Stimulated activated CD4-positive, alpha-beta T cell treated with anti-CD3 and anti-CD28 coated beads, TNF-alpha, amount 100 ng/mL, for 1 hour (primary cell): ENCODE measurements at places on chromosomes 5 and 9.

GRCh38 chr5:2563046-2563445 is 188.4 kb downstream of the IRX2 start:
- no peak for DNase-seq

DNA sequence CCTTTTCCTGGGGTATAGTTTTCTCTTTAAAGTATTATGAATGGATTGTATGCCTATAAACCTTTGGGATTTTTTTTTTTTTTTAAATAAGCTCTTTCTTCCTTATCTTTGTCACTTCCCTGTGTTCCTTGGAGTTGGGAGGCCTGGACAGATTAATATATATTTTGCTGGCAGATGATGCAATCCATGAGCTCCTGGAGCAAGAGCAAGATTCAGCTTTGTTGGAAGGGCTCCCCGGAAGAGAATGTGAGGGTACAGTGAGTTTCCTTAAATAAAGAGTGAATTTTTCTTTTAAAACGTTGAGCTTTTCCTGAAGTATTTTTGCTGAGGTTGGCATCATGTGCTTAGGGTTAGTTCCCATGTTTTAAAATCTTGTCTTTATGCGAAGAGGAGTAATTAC is 98.7 kb upstream of the SLC28A3 start:
- DNase-seq, result no peak

- DNase-seq, result no peak
Observed at GRCh38 chr5:135063056-135063445, 29.0 kb upstream of the PITX1 start.

- DNase-seq, result no peak
Observed at GRCh38 chr5:59208474-59208873, 625.6 kb downstream of the RAB3C start.

DNA sequence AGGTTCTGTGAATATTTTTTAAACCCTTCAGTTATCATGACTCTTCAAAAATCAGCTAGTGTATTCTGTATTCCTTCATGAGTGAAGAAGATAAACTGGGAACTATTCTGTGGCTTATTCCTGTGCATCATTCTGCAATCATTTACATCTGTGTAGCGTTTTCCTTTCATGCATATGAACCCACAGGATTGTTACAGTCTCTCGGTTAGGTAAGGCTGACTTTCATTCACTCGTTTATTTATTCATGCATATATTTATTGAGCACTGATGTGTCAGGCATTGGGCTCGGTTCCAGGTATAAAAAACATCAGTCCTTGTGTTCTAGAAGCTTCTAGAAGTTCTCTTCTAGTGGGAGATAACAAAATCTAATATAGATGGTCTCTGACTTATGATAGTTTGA is 318.4 kb downstream of the MAN2A1 start:
- no peak for DNase-seq

- DNase-seq, result peak; percentile 22
Observed at GRCh38 chr5:36739751-36740221, 133.4 kb downstream of the SLC1A3 start.

- no peak for DNase-seq
Observed at GRCh38 chr9:116190637-116191396, 37.2 kb downstream of the PAPPA start.

DNA sequence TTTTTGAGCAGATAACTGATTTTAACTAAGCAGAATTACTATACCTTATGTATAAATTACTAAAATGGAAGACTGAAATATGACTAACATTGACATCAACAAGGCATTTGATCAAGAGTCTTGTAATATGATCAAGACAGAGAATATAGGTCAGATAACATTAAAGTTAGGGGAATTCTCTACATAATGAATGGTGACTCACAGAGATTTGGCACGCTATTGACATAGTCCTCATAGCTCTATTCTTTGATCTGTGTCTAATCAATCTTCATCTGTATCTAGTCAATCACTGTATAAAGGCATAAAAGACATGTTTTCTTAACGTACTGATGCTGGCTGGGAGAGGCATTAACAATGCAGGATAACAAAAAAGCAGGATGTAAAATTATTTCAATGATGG is 17.4 kb downstream of the ABITRAM start:
- no peak for DNase-seq

GRCh38 chr9:118271936-118272335 is 567.7 kb downstream of the TLR4 start:
- DNase-seq, result no peak

- no peak for DNase-seq
Observed at GRCh38 chr5:179454356-179454755, 96.0 kb upstream of the RUFY1 start.

GRCh38 chr5:43432486-43433375 is 20.5 kb upstream of the CCL28 start:
- no peak for DNase-seq

DNA sequence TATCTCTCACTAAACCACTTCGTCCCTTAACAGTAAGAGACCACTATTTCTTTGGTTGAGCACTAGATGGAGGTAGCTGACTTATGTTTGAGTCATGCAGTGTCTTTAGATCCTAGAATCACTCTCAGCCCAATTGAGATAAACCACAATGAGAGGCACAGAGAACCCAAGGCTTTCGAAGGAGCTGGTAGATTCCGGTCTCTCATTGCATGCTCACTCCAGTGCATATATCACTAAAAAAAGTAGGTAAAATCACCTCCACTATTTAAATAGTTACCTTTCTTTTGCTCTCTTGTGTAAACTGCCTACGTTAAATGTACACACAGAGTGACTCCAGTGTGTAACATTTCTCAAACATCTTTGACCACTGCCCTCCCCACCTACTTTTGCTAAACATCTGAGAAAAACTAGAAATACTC is 27.6 kb downstream of the ACTL7A start:
- no peak for DNase-seq

DNA sequence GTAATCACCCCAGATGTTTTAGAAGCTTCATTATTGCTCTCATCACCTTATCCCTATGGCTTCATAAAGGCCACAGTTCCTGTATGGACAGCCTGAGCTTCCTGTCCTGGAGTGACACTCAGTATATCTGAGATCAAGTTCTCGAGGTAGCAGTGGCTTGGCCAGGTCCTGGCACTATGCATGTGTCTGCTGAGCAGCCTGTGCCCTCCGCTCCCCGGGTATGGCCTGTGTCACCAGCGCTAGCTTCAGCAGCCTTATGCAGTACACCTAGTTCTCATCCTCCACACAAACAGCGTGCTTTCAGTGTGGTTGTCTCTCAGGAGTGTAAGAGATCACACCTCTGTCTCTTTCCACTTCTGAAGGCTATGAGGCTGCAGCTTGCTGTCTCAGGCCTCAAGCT is 514.7 kb downstream of the DIRAS2 start:
- no peak for DNase-seq

DNA sequence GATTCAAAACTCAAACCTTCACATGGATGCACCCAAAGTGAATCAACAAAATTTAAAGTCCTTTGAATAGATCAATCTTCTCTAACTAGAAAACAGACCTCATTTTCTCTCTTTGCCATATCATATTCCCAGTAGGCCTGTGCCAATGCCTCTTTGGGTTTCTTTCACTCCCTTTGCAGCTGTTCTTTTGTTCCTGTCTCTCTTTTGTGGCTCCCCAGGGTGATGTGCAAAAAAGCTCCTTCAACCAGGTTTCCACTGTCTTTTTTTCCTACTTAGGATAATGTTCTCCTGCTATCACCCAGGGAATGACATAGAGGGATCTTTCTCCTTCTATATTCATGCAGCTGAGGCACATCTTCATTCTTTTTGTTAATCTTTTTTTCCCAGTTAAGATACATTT is 54.6 kb downstream of the MARCHF3 start:
- DNase-seq, result no peak

- DNase-seq, result no peak
Observed at GRCh38 chr9:115808695-115809094, 344.9 kb upstream of the PAPPA start.

GRCh38 chr5:136073714-136074529 is 45.1 kb downstream of the TGFBI start:
- no peak for DNase-seq

GRCh38 chr5:14532180-14532579 is 49.4 kb upstream of the OTULINL start:
- no peak for DNase-seq

DNA sequence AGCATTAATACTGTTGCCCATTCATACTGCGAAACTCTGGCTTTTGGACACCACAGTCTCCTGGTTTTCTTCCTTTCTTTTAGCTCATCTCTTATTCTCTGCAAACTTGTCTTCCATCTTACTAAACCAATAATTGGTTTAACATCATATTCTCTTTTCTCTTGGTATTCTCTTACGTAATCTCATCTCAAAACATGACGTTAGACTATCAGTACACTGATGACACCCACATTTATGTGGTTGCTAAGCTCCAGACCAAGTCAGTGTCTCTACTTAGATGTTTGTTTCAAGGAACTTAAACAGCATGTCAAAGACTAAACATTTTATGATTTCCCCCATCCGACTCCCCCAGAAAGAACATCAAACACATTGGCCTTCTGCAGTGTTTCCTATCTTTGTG is 2.1 kb downstream of the PRRC1 start:
- DNase-seq, result no peak

DNA sequence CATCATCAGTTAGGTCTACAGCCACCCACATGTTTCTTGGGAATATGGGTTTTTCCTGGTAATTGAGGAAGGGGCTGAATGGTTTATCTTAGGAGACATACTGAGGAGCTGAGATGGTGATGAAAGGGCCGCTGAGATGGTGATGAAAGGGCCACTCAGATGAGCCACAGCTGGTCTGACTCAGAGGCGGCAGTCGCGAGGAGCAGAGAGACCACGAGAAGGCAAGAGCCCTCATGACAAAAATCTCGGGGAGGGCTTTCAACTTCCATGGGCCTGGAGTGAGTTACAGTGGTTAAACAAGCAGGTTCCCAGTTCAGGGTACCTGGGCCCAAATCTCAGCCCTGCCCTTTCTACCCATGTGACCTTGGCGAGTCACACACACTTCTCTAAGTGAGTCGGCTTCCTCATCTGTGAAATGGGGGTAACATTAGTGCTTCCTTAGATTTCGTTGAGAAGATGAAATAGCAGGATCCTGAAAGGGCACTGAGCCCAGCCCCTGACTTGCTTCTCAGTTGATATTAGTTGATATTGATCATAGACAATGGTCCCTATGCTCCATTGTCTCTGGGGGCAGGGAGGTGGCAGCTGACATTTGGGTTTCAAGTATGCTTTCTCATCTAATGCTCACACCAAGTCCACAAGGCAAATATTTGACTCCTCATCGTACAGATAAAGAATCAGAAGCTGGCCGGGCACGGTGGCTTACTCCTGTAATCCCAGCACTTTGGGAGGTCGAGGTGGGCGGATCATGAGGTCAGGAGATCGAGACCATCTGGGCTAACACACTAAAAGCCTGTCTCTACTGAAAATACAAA is 169.5 kb downstream of the RGS3 start:
- no peak for DNase-seq

DNA sequence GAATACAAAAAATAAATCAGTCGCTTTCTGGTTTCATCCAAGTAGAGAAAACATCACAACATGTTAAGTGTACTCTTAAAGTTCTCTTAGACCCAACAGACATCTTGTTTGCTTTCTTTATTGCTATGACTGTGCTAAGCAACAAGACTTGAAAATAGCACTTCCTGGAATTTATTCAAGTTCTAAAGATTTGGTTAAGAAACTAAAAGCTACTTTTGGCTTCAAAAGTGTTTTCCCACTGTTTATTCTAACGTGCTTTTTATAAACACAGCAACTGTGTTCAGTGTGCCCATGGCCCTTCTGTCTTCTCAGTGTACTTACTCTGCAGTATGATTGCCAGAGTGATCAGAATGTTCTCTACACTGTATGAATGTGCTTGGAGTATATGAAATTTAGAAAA is 109.8 kb downstream of the GIN1 start:
- DNase-seq, result no peak

DNA sequence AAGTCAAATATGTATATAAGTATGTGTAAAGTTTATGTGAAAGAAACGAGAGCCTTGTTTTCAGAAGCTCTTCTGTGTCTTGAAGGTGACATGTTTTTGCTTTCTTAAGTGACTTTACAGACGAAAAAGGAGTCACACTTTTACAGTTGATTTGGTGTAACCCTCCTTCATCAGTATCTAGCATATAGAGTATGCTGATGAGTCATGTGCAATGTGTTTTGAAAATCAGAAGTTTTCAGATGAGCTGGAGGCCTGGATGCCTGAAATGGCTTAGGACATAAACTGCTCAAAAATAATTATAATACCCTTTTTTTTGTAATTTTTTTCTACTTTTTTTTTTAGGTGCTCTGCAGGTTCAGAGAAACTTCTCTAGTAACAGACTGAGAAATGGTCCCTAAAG is 209.5 kb downstream of the CD180 start:
- no peak for DNase-seq

- no peak for DNase-seq
Observed at GRCh38 chr5:151251001-151251551, 1.9 kb upstream of the GM2A start.

- DNase-seq, result no peak
Observed at GRCh38 chr9:116275418-116276195, 122.0 kb downstream of the PAPPA start.
